ENCODE measurements at places on chromosomes 1 and 21.

DNA sequence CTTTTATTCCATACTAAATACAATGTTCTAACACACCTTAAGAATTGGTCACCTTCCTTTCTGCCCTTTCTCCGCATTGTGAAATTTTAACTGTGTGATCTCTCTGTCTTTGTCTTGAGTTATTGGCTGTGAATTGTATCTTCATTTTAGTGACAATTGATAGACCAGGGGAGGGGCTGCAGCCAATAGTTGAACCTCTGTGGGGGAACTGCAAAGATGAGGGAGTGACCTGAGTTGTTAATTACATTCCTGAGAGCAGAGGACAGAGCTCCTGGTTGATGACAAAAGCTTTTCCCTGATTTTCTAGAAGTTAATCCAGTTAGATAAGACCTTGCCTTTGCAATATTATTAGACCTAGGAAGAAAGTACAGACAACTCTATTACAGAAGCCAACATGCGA, 1535.7 kb downstream of the BRINP3 start:
- DNase-seq: no peak

DNA sequence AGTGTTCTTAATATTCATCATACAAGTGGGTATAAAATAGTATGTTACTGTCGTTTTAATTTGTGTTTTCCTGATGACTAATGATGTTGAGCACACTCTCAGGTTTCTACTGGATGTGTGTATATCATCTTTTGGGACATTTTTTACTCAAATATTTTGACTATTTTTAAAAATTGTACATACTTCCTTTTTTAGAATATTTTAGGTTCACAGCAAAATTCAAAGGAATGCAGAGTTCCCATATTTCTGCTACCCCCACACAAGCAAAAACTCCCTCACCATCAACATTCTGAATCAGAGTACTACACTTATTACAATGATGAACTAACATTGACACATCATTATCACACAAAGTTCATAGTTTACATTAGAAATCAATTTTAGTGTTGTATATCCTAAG, 114.5 kb downstream of the DPYD start:
- DNase-seq: no peak

GRCh38 chr1:45348020-45348419, 7.8 kb upstream of the MUTYH start:
- DNase-seq: no peak

- DNase-seq: peak; percentile 75
Measured at GRCh38 chr1:116498789-116499628, 71.8 kb downstream of the CD58 start.

DNA sequence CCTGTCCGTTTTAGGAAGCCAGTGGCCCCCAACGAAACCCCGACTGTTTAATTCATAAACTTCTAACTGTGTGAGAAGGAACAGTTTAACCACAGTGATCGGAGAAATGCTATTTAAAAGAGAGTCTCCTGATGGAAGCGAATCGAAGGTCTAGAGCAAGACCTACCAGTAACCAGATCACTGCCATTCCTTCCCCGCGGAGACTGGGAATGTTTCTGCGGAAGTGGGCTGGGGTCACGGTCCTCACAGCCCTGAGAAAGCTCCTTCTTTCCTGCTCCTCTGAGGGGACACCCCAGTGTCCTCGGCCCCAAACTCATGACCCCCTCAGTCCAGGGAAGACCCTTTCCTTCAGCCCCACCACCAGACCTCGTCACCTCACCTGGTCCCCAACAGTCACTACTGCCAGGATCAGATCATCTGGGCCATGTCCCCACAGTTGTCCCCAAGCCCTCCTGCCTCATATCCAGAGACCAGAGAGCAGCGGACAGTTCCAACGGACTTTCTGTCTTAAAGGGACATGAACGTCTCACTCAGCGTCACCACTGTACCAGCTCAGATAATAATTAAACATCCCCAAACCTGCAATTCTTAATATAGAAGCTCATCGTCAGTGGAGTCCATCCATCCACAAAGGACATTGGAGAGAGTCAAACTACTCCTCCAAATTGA, at the start of gene TCP10L:
Gene TCP10L (minus strand): TSS at position 482 of the 669 bp plus-strand sequence. CDS start 1,219 bp downstream, outside the sequence.
- DNase-seq: no peak

GRCh38 chr1:65258106-65258505, 51.2 kb upstream of the DNAJC6 start:
- DNase-seq: no peak

DNA sequence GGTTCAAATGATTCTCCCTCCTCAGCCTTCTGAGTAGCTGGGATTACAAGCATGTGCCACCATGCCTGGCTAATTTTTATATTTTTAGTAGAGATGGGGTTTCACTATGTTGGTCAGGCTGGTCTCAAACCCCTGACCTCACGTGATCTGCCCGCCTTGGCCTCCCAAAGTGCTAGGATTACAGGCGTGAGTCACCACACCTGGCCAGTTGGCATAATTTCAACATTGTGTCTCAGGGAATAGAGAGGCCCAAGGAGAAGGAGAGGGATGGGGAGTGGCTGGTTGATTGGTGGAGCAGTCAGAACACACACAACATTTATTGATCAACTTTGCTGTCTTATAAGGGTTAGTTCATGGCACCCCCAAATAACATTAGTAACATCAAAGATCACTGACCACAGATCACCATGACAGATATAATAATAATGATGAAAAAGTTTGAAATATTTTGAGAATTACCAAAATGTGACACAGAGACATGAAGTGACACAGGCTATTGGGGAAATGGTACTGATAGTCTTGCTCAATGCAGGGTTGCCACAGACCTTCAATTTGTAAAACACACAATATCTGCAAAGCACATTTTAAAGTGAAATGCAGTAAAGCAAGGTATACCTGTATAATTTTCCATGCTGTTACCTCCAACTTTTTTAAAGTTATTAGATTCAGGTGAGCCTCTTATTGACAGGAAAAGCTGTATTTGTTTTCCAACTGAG, 15.8 kb upstream of the CYB5R1 start:
- DNase-seq: no peak

DNA sequence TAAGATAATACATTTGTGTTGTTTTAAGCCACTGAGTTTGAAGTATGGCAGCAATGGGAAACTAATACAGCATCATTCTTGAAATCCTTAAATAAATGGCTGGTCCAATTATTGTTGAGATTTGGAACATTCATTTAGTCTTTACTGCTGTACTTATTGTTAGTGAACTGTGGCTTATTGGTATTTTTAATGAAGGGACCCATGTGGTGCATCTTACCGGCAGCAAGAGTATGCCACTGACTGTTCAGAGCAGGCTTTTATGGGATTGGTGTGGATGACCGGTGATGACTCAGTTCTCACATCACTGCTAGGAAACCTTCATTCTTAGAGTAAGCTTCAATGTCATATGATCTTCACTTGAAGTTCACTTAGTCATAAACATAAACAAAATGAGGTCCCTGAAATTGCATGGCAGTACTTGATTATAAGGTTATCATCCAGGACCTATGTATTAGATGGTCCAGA, 31.5 kb downstream of the PRKAA2 start:
- no peak for DNase-seq

DNA sequence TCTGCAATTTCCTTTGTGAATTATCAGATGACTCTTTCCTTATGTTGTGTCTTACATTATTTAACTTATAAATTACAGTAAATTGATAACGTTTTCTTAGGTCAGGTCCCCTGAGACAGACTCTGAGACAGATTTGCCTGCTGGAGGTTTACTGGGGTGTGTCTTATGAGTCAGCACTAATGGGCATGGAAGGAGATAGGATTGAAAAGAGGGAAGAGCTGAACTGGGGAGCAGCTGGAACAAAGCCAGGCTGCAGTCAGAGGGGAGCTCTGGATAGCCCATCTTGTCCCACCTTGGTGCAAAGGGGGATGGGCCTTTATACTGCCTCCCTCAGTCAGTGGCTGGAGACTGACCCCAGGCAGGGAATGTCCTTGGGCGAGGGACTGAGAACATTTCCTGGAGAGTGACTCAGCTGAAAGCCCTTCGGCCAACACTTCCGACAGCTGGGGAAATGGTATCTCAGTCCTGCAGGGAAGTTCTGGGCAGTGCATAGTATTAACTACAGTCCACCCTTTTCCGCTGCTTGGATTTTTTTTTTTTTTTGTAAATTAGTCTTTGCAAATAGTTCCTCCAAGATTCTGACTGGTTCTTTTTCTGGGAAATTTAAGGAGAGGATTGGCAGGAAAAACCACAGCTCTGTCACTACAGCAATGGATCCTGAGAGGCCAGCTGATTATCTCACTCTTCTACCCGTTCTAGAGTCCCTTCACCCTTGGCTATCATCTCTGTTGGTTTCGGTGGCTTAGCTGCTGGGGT, 39.1 kb upstream of the CDC42BPA start:
- no peak for DNase-seq

GRCh38 chr1:228833911-228834688, 98.8 kb downstream of the RHOU start:
- no peak for DNase-seq

DNA sequence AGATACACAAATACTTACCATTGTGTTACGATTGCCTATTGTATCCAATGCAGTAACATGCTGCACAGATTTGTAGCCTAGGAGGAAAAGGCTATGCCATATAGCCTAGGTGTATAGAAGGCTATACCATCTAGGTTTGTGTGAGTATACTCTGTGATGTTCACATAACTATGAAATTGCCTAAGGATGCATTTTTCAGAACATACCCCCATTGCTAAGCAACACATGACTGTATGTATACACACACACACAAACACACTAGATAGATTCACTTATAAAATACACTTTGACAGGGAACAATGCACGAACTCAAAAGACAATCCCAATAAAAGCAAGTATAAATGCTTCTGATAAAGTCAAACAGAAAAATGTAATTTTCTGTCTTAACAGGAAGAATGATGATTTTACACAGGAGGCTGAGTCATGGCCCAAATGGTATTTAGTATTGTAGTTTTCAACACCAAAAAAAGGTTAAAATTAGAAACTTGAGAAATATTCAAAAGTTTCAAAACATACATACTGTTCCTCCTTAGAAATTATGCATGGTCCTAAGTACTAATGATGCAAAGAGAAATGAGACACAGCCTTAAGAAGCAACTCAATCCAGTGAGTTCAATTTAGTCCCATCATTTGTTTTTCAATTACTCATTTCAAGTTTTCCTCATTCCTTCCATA, 12.2 kb downstream of the FH start:
- DNase-seq: no peak

- DNase-seq: no peak
Measured at GRCh38 chr1:2447276-2448097, 28.6 kb upstream of the PLCH2 start.

GRCh38 chr1:79849388-79849787, 842.9 kb upstream of the ADGRL4 start:
- DNase-seq: no peak

GRCh38 chr21:38490411-38491020, 7.8 kb downstream of the ERG start:
- no peak for DNase-seq

GRCh38 chr1:116166011-116166571, 54.9 kb downstream of the MAB21L3 start:
- DNase-seq: no peak

DNA sequence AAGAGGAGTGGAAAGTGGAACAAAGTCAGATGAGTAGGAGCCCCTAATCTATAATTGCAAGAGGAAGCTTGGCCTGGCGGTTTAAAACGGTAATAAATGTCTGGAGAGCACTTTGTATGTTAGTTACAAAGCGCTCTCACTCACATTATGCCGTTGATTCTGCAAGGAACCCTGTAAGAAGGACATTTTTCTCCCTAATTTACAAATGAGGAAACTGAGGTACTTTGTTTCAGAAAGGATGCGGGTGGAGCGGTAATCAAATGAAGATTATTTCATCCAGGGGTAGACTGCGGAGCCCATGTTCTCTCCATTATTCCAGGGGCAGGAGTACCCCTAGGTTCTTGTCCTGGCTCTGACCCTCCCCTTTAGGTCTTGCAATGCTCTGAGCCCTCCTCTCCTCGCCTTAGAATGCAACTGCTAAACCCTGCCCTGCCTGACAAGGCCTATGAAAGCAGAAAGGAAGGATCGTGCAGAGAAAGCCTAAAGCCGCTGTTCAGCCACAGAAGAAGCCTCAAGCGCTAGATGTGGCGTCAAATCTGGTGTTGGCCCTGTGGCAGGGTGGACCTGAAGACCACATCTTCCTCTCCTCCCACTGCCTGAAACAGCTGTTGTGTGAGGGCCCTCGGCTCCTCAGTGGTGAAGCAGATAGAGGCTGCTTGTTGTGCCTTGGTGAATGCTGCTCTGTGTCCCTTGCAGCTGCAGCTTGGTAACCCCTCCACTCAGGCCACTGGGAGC, 588 bp upstream of the PACC1 start:
- no peak for DNase-seq

DNA sequence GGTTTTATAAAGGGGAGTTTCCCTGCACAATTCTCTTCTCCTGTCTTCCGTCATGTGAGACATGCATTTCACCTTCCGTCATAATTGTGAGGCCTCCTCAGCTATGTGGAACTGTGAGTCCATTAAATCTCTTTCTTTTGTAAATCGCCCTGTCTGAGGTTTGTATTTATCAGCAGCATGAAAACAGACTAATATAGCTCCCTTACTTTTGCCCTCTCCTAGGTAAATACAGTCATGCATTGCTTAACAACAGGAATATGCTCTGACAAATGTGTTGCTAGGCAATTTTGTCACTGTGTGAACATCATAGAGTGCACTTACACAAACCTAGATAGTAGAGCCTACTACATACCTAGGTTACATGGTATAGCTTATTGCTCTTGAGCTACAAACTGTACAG, 616.8 kb downstream of the RWDD3 start:
- DNase-seq: no peak

GRCh38 chr1:53458634-53459033, 565 bp upstream of the DMRTB1 start:
- DNase-seq: no peak

DNA sequence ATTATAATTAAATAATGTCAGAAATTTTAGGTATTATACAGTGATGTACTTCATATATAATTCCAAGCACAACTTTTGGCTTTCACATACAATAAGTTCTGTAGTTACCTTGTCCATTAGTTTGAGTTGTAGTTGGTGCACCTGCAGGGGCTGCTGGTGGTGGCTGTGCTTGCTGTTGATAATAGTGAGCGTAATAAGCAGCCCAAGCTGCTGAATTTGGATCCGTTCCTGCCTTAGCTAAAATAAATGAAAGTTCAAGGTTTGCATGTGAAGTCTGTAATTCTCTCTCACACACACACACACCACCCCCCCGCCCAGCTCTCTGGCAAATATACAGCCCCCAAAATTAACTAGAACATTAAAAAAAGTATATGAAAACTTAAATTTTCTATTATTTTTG, 22.4 kb downstream of the FUBP1 start:
- DNase-seq: no peak

DNA sequence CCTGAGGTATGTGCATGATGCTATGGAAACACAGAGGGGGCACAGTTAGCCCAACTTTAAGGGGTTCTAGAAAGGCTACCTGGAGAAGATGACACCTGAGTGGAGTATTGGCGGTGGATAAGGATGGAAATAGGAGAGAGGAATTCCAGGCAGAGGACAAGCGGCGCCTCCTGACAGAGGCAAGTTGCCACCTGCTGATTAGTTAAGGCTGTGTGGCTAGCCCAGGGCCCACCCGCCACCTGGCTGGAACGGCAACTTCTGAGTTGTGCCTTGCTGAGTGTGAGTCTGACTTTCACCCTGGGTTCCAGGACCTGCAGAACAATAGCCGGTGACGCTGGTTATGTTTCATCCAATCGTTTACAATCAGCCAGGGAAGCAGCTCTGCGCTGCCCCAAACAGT, 126.9 kb upstream of the LMO4 start:
- no peak for DNase-seq

- DNase-seq: no peak
Measured at GRCh38 chr21:38661889-38662568, 143.7 kb upstream of the ETS2 start.

- no peak for DNase-seq
Measured at GRCh38 chr1:161313554-161314200, 504 bp upstream of the SDHC start.

- no peak for DNase-seq
Measured at GRCh38 chr1:202150602-202151001, 6.1 kb upstream of the ARL8A start.
